Motor neuron (in vitro differentiated cells): ENCODE measurements at places on chromosomes 6 and 20.
A peak's percentile ranks its signal among the peaks of the same experiment; 100 is the strongest.

GRCh38 chr6:34696189-34696738, 303 bp downstream of the ILRUN start:
- peak; percentile 77 for ATAC-seq

DNA sequence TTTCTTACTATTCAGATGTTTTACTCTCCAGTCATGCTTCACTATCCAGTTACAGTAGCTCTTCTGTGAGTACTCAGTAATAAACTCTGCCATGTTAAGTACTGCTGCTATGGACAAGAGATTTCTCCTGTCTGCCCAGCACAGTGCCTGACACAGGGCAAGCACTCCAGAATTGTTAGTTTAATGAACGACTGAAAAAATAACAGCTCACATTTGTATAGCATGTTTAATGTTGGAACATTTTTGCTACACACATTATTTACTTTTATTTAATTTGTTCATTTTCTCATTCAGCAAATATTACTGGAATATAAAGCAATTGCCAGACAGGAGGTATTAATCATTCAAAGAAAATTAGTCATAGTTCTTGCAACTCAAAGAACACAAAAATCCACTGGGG, 142.6 kb upstream of the HMGN3 start:
- ATAC-seq: no peak

GRCh38 chr6:12483712-12484111, 193.6 kb downstream of the EDN1 start:
- ATAC-seq: no peak

DNA sequence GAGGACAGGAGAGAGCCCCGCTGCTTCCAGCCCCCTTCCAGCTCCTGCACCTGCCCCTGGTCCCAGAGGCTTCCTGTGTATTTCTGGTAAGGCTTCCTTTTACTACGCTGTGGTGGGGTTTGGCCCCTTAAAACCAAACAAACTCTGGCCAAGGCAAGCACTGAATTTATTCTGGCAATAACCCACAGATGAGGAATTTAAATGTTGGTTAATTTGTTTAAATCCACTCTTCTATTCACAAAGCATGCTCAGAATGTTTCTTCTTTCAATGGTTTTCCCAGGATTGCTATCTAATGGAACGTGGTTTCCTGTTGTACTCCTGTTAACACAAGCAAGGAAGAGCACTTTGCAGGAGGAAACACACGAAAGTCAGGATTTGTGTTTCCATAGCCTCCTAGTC, 236.5 kb upstream of the FOXQ1 start:
- ATAC-seq: no peak

DNA sequence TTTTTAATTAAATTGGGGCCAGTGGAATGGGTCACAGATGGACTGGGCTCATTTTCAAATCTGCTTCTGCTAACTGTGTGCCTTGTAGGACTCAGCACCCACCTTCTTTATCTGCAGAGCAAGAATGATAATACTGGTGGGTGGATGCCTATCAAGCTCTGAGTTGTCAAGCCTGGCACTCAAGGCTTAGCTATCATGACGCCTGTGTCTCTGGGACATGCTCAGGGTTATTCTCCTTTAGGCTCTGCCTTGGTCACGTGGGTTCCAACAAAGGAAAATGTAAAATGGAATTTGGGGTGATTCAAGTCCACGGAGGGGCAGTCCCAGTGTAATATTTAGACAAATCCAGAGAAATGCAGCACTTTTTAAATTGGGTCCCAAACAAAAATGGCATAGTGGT, 202.3 kb downstream of the TSHZ2 start:
- no peak for ATAC-seq

DNA sequence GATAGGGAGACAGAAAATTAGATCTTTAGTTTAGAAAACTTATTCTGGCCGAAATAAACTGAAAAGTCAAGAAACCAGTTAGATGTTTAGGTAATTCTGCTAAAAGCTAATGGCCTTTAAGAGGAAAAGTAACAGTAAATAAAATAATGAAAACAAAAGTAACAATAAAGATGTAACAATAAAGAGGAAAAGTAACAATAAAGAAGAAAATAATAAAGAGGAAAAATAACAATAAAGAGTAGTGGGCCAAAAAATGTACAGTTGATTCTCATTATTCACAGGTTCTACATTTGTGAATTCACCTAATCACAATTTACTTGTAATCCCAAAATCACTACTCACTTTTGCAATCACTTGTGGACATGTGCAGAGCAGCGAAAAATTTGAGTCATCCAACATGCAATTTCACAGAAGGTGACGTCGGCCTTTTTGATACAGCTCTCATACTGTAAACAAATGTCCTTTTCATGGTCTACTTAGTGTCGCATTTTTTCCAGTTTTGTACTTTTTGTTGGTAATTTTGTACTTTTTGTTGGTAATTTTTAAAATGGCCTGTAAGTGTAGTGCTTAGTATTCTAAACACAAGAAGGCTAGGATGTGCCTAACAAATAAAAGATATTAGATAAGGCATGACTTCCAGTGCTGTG, 24.0 kb downstream of the HBS1L start:
- ATAC-seq: no peak

GRCh38 chr6:153328194-153328593, 197.1 kb upstream of the RGS17 start:
- no peak for ATAC-seq

DNA sequence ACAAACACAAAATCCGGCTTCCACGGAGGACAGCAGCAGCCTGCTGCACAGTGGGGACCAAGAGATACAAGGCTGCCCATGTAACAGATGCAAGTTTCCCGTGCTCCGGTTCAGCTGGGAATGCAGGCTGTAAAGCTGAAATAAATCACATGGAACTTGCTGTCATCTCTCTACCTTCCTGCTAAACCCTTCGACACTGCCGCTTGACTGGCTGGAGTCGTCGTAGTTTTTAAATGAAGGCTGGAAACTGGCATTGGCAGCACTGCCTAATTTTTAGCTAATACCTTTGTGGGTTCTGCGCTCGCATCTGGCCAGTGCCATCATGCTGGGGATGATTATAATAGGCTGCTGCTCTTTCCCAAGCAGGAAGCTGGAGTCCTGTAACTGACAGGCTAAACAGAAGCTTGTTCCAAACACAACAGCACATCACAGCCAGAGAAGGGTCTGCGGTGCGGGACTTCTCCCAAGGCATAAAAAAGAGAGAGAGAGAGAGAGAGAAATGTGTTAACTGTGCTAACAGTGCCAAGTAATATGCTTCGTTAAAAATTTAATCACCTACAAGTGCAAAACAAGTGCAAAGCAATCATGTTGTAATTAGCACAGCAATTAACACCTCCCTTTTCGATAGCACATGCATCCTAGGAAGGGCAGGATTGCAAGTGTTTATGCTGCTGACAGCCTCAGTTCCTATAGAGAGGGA, 146.1 kb downstream of the TFAP2A start:
- peak; percentile 94 for ATAC-seq

- ATAC-seq: no peak
Observed at GRCh38 chr20:36969478-36970186, 18.1 kb upstream of the SAMHD1 start.

DNA sequence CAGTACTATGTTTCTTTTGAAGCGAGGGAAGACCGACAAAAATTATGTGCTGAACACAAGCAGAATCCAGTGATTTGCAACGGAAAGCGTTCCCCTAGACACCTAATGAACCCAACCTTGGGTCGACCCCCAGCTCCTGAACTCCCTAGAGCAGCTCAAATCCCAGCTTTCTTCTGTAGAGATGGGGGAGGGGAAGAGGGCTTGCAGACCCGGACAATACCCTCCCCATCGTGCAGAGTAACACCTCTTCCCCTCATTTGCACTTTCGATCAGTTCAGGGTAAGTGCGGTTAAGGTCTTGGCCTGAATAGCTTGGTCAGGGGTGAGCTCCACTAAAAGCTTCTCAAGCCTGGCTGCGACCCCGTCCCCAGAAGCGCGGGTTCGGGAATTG, 404 bp downstream of the CEP162 start:
- peak; percentile 6 for ATAC-seq

DNA sequence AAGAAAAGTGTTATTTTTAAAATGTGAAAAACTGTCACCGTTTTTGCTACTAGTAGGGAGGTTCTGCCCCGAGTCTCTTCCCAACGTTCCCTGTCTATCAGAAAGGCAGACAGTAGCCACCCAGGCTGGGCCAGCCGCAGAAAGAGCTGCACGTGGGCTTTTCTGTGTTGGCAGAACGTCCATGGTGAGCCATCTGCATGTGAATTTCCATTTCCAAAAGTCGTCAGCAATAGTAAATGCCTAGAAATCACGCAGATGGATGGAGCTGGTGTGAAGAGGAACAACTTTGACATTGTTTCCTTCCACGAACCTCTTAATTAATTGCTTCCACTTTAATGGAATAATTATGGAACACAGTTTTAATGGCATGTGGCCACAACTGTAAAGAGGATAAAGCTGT, 97.5 kb downstream of the FAM120B start:
- no peak for ATAC-seq

DNA sequence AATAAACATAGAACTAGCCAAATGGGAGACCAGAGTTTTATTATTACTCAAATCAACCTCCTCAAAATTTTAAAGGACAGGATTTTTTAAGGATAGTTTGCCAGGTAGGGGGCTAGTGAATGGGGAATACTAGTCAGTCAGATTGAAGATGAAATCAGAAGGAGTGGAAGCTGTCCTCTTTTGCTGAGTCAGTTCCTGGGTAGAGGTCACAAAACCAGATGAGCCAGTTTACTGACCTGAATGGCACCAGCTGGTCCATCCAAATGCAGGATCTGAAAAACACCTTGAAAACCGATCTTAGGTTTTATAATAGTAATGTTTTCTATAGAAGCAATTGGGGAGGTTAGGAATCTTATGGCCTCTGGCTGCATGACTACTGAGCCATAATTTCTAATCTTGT, 558.2 kb downstream of the PKHD1 start:
- ATAC-seq: no peak

DNA sequence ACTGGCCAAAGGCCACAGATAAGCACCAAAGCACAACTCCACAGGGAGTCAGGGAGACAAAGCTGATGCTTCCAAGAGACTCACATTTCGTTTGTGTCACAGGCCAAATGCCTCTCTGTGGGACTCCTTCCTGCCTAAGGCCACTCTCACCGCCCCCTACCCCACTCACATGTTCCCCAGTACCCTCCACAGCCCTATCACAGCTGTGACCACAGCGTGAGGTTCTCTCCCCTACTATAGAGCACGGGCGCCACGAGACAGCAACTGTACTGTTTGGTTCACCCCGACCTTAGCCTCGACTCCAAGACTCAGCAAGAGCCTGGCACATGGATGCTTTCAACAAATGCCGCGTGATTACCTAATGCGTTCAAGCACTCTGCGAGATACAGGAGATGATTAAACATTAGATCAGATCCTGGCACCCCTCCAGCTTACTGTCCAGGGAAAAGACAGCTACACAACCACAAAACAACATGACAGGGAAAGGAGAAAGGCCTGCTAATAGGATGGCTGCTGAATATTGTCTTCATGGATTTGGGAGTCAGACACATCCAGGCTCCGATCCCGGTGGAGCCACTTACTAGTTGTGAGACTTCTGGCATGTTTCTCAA, 105.5 kb downstream of the AGPAT4 start:
- peak; percentile 80 for ATAC-seq

- peak; percentile 98 for ATAC-seq
Observed at GRCh38 chr6:81451787-81452186, 300.7 kb downstream of the TENT5A start.

DNA sequence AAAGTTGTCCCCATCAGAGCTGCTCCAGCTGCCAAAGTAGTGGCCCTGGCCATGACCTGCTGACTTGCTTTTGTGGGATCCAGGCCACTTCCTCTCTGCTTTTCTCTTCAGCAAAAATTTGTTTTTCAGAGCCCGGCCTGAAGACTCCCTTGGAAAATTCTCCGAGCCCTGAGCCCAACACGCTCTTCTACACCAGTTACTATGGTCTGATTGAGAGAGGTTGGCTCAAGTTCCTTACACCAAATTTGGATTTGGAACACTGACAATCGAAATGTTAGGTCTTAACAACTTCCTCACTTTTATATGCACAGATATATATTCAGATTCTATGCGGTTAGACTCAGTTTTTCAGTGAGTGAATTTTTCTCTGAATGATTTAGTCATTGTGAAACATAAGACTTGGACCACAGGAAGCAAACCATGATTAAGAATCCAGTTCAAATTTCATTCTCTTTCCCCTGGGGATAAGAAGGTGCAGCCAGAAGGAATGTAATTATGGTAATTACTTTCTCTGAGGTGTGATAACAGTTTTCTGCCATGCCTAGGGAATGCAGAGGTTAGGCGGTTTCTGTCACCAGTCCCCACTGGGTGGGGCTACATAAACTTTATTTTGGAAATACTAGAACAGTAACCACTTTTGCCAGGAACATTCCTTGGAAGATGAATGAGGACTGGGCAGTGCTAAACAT, 365.2 kb downstream of the SYNE1 start:
- ATAC-seq: no peak

GRCh38 chr6:39301606-39302005, 12.6 kb downstream of the KCNK17 start:
- peak; percentile 62 for ATAC-seq

- ATAC-seq: no peak
Observed at GRCh38 chr20:64277571-64278316, 22.2 kb downstream of the PCMTD2 start.

- ATAC-seq: no peak
Observed at GRCh38 chr6:88650029-88650619, 313.3 kb downstream of the RNGTT start.

DNA sequence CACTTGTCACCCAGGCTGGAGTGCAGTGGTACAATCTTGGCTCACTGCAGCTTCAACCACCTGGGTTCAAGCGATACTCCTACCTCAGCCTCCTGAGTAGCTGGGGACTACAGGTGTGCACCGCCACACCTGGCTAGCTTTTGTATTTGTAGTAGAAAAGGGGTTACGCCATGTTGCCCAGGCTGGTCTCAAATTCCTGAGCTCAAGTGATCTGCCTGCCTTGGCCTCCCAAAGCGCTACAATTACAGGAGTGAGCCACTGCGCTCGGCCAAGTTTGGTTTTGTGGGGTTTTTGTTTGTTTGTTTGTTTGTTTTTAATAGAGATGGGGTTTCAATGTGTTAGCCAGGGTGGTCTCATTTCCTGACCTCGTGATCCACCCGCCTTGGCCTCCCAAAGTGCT, 12.3 kb downstream of the LOC128125822 start:
- ATAC-seq: no peak

GRCh38 chr6:121971931-121972335, 427.5 kb upstream of the HSF2 start:
- ATAC-seq: no peak

DNA sequence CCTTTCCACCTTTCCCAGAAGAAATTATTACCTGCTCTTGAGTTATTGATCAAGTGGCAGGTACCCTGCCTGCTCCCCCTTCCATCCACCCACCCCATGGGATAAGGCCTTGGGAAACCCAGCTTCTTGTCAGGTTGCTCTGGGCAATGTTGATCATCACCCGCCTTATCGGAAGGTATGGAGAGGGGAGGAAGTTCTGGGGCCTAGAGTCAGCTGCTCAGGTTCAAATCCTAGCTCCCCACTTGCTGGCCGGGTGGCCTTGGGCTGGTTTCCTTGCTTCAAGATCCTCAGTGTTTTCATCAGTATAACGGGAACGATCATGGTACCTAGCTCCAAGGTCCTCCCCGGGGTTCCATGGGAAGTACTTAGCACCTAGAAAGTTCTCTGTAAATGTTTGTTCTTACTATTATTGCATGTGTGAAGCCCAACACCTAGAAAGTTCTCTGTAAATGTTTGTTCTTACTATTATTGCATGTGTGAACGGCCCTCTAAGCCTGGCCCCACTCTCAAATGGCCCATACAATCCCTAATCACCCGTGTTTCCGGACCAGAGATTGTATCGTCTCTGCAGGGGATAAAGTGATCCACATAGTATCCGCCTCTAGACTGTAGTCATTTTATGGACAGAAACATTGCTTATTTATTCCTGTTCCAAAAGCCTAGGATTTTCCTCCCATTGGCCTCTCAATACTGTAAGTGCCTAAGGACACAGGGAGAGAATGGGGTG, 1.1 kb upstream of the PREX1 start:
- no peak for ATAC-seq

- peak; percentile 10 for ATAC-seq
Observed at GRCh38 chr6:33571637-33572316, 8.3 kb downstream of the BAK1 start.
